ENCODE measurements at places on chromosomes 5 and 9.

- no peak for DNase-seq
Observed at GRCh38 chr9:84857211-84857610, 187.7 kb downstream of the NTRK2 start.

DNA sequence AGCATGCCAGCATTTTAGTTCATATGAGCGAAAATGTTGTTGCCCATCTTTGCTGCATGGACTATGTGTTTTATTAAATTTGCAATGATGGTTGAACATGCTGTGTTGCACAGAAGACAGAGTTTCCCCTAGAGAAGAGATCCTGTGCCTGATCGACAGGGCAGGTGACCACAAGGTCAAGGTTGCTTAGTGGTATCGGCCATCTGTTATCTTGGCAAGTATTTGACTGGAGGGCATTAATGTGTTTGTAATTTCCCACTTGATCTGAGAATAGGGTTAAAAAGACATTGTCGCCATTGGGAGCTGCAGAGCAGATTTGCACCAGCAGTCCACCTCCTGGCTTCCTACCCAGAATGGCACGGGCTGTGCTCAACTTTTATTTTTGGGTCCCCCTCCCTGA, 1523.6 kb upstream of the WWC1 start:
- DNase-seq: no peak

DNA sequence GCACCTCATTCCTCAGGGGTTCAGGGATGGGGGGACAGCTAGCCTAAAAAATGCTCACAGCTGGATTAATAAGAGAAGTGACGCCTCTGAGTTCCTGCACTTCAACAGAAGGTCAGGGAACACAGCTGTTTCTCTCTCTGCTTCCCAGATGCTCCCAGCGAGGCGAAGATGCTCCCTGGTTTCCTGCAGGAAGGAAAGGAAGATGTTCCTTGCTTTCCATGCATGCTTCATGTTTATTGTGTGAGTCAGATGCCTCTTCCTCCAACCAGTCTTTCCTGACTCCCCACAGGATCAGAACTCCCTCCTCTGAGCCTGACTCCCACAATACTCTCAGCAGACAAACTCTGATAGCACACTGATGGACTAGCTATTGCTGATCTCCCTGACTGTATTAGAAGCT, 71.9 kb downstream of the MFAP3 start:
- DNase-seq: no peak

DNA sequence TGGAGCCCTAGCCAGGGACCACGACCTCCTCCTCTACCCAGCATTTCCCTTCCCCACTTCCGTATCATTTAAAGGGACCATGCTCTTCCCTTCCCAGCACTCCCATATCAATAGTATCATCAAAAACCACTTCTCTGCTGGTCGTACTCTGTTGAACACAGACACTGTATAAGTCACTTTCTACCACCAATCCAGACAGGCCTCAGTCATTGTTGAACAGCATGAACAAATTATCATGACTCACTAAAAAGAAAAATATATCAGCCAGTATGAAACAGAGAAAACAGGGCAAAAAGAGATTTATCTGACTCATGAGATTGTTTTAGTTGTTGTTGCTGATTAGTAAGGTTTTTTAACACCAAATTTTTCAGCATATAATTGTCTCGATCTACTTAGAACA, 89.8 kb downstream of the CDKN2A start:
- DNase-seq: no peak

DNA sequence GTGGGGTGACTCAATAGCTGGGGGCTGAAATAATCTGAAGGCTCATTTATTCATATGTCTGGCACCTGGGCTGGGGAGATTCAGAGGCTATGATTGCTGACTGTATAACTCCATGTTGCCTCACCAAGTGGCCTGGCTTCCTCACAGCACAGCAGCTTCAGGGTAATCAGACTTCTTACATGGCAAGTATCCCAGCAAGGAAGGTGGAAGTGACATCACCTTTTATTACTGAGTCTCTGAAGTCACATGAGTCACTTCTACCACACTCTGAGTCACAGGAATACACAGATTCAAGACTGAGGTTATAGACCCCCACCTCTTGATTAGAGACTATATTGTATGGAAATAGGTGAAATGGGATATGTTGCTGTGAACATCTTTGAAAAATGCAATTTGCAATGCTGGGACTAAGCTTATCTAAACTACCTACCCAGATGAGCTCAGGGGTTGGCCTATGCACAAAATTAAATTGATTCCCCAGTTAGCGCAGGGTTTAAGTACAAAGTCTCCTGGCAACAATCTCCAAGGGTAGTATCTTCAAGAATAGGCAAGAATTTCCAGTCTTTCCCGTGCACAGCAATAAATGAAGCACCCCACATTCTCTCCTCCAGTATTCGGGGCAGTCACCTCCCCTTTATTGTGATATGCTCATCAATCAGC, 553.1 kb downstream of the LRRC70 start:
- DNase-seq: no peak

Data from T-helper 9 cell (primary cell).